ENCODE measurements at places on chromosomes 2 and 18. TPM values are rescaled to one million over a fixed set of nuclear protein-coding genes. Genes with fewer than 3 reads are reported as not detected.
A peak's percentile ranks its signal among the peaks of the same experiment; 100 is the strongest.

DNA sequence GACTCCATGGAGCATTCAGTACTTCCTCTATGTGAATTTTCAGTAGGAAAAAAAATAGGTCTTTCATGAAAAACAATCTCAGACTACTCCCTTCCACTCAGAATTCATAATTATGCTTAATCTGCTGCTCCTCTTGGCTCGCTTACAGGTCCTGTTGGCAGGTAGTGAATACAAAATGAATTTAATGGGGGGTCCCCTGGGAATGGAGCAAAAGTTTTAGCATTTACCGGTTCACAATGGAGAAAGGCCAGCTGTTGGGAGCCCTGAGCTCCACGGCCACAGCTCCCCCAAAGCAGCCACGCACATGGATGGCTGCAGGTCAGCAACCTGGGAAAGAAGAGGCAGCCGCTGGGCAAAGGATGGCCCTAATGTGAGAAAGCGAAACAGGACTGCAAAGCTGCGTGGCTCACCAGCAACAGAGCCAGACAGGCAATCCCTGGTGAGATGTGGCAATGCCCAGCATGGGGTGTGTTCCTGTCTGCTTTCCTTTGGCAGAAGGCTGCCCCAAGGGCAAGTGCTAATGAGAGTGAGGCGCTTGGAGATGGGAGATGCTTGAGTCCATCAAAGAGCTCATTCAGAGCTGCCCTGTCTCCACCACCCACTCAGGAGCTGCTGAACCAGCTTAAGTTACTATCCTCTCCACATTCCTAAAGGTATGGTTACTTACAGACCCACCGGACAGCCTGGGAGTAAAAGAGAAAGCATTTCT, 447.4 kb downstream of the EPHA4 start:
- no peak for DNase-seq

DNA sequence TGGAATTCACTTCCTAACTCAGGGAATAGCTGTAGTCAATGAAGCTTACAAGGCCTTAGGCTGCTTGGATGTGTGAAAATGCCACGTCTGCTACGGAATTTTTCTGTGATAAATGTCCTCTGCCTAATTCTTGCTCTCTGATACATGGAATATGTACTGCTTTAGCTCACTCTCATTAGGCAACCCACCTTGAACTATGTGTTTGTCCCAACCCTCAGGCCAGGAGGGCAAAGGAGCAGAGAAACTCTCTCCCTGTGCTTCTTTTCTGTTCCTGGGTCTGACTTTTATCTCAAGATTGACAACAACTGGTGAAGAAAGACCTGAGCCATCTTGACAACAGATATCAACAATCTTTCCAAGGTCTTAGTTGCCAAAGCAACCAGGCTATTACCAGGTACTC, 143.9 kb downstream of the GCA start:
- DNase-seq, result no peak

ABCG5 gene
- total RNA-seq, result not detected

TTN gene
- total RNA-seq, result 4,176 TPM

GRCh38 chr2:71716697-71717624, 263.6 kb downstream of the DYSF start:
- peak; percentile 95 for DNase-seq

SERPINB3 gene
- not detected for total RNA-seq

AQP12B gene
- not detected for total RNA-seq

SLC5A7 gene
- total RNA-seq, result not detected

DNA sequence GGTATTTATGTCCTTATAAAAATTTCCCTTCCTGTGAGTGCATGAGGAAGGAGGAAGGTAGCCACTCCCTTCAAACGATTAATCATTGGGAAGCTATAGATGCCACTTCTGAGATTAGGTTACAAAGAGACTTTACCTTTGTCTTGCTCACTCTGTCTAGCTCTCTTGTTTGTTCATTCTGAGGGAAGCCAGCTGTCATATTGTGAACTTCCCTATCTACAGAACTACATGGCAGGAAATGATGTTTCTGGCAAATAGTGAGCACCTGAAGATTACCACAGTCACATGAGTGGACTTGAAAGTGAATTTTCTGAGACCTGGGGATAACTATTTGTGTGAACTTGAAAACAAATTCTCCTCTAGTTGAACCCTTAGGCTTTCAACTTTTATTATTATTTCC, 776.8 kb downstream of the CCDC85A start:
- DNase-seq, result no peak

ZBTB7C gene
- 8.0 TPM for total RNA-seq

MORN2 gene
- total RNA-seq, result 12.6 TPM

GRCh38 chr2:79292239-79292957, 132.8 kb upstream of the REG3A start:
- DNase-seq, result no peak

MALL gene
- total RNA-seq, result 19.6 TPM

DNA sequence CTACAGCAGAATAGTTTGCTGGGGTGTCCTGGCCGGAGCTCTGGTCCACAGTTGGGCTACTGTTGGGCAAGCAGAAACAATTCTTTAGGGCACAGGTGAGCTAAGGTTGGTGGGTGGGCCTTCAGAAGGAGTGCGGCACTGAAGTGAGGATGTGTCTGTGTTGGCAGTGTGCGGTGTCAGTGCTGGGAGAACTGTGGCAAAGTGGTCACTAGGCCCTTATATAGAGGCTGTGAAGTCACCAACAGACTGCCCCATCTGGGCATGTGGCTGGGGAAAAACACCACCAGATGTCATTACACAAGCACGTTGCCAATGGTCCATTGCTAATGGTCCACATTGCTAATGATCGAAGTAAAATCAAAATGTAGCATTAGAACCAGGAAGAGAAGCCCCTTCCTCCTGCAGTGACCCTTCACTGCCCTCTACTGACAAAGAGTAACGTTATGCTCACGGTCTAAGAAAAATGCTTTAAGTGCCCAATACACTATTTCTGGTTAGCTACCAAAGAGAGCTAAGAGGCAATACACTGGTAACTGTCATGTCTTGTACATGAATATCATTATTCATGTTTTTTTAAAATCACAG, 21.3 kb downstream of the SCN1A start:
- no peak for DNase-seq

DNA sequence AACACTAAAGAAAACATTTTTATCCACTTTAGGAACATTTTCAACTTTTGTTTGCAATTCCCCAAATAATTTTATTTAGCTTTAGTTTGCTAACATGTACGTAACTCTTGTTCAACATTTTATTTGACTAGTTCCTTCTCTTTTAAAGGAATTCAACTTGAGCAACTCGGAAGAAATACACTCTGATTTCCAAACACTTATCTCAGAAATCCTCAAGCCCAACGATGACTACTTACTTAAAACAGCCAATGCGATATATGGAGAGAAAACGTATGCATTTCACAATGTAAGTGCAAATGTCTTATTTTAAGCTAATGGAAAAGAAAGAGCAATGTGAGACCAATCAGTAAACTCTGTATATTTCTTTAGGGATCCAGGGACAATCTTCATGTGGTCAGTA, 10.1 kb downstream of the SERPINB10 start:
- DNase-seq, result no peak

DNA sequence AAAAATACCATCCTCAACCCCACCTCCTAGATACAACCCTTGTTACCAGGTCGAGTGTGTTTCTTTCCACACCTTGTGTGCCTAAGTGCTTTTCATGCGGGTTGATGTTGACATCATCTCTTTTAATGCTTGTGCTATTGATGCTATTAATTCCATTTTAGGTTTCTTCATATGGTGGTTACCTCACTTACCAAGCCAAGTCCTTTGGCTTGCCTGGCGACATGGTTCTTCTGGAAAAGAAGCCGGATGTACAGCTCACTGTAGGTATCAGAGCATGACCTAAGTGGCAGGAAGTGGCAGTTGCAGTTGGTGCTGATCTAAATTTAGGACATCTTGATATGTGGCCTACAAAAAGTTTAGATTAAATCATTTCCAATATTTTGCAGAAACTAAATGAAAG, 149.9 kb upstream of the TTC39C start:
- DNase-seq, result no peak

DNA sequence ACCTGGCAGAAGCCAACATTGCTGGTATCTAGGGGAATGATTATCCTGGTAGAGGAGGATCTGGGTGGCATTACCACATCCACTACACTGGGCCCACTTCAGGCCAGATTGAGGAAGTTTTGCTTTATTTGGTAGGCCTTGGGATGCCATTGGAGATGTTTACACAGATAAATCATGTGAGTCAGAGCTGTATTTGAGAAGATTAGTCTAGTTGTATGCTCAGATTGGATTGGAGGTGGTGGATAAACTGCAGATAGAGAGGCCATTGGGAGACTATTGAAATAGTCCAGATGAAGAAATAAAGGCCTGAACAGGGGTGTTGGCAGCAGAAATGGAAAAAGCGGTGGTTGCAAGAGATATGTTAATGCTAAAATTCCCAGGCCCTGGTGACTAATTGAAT, 81.5 kb downstream of the EFEMP1 start:
- no peak for DNase-seq

GATA6 gene
- total RNA-seq, result 76.2 TPM

- no peak for DNase-seq
Observed at GRCh38 chr2:55061523-55062344, 11.5 kb upstream of the RTN4 start.

GRCh38 chr2:111216811-111217652, 96.3 kb downstream of the BCL2L11 start:
- DNase-seq, result no peak

DNA sequence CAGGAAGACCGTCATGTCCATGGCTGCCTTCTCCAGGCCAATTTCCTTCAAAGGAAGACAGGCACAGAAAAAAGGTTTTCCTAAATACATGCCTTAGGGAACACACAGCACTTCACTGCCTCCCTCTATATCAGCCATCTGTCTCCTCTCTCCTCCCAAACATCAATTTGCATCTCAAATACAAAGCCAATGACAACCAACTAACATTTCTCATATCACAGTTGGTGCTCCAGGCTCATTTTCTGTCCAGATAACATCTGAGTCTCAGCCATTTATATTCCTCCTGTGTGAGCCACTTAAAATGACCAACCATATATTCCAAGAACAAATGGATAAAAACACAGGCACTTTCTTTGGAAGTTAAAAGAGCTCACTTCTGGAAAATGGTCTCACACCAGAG, 62.5 kb upstream of the ACAA2 start:
- DNase-seq, result no peak

CKAP2L gene
- 0.30 TPM for total RNA-seq

CLEC4F gene
- 0.13 TPM for total RNA-seq

GRCh38 chr2:135689679-135690078, 52.0 kb upstream of the UBXN4 start:
- DNase-seq, result no peak

PROKR1 gene
- total RNA-seq, result 0.08 TPM

CCDC150 gene
- 1.5 TPM for total RNA-seq

GRCh38 chr2:7517088-7517487, 599.9 kb downstream of the RNF144A start:
- no peak for DNase-seq

DNA sequence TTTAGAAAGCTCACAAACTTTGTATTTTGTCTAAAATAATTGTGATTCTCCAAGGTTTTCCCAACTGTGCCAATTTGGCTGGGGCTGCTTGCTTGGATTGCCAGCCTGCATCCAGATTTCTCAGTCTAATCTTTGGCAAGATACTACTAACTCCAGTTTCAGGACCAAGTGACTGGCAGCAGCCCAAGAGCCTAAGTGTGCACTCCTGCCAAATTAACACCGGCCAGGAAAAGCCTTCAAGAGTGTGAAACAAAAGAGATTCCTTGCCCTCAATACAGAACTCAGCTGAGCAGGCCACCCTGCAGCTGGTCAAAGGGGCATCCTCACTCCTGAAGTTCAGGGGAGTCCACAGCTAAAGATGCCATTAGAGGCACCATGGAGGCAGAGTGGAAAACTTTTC, 589.0 kb upstream of the ACVR2A start:
- no peak for DNase-seq

GRCh38 chr2:8538531-8538930, 143.3 kb upstream of the ID2 start:
- DNase-seq, result no peak

ANKRD30BL gene
- not detected for total RNA-seq

DNA sequence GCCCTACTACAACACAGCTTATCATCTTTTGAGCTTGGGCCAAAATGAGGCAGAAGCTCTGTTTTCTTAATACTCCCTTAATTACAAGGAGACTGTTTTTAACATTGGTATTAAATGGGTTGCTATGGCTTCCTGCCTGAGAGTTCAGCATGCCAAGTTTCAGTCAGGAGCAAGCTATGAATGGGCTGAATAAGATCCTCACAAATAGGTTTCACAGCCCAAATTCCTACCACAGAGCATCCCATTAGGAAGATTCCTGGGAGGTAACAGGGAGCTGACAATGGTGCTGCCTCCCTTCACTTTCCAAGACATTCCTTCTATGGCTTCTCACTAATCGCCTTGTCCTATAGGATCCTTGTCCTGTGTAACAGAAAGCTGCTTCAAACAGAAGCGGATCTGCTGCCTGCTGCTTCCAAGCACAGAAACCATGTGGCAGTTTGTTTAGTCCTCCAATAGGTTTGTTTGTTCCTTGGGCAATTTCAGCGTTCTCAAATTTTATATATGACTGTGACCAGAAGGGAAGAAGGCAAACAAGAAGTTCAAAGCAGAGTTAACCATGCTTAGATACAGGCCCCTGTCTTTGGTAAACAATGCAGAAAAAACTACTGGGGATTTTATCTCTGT, 70.9 kb downstream of the NCKAP5 start:
- no peak for DNase-seq

ACMSD gene
- total RNA-seq, result not detected

DNA sequence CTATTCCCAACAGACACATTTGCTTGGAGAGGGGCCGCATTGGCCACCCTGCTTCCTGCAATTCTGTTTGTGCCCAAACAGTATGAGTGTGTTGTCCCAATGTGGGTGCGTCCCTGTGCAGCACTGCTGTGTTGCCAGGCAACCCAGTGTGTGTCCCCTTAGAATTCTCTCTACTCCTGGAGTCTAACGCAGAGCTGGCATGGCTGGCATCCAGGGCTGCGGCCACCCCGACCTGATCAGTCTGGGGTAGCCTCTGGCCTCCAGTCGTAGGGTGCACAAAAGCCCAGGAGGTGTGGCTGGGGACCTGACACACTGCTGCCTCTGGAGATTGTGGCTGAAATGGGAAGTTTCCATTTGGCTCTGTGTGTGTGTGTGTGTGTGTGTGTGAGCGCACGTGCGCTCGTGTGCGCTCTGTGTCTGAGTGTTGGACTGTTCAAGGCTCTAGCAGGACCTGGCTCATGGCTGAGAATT, 48.0 kb downstream of the TEX44 start:
- no peak for DNase-seq

DNA sequence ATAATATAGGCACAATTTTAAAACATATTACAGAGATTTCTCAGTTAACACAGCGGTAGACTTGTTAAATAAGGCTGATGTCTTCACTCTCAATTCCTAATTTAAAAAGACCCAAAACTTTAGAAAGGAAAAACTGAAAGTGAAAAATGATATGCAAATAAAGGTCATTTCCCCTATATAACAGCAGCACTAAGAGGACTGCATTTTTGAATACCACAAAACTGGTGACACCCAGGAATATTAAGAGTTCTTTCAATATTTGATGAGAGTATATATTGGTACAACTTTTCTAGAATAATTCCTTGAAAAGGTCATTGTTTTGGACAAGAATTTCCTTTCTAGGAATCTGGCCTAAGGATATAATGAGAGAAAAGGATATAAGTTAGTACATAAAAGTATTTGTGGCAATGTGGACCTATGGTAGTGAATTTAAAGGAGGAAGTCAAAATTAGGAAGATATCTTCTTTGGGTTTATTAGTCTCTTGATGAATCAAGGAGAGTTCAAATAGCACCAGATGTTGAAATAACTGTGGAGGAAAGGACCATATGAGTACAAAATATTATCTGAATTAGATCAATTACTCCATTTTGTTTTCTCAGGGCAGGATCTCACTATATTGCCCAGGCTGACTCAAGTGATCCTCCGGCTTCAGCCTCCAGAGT, 70.3 kb downstream of the TMEM237 start:
- DNase-seq, result no peak

ERICH2 gene
- 1.7 TPM for total RNA-seq

GRCh38 chr2:89841476-89841840, 1150.0 kb downstream of the RPIA start:
- no peak for DNase-seq
